ENCODE measurements at places on chromosomes 6 and 20.

DNA sequence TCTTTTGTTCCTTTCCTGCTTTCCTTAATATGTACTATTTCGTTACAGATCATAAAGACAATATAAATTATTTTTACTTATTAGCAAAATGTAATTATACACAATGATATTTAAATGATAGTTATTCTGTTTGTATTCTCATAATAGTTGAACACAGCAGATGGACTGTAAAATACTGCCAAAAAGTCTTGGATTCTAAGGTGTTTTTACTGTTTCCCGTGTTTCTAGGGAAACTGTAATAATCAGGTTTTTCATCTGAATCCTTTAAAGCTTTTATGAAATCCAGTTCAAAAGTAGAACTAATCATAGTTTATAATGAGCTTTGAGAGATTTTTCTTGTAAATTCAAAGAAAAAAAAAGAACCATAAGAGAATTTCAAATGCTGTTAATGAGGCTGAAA is 148.4 kb downstream of the GRIK2 start:
- no peak for DNase-seq

DNA sequence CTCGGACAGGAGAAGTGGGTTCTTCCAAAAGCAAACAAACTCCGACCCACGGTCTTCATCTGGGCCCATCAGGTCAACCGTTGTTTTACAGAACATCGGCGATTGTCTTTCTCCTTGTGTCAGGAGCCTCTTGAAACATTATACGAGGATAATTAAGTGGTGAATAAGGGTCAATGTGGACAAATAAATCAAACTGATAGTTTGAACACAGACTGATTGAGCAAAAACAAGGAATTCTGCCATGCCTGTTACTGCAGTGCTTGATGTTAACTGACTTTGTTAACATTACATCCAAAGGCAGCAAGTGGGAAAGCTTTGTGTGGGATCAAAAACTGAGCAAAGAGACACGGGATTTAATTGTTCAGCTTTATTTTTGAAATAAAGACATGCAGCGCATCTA is 101.1 kb upstream of the IFNGR1 start:
- DNase-seq, result no peak

DNA sequence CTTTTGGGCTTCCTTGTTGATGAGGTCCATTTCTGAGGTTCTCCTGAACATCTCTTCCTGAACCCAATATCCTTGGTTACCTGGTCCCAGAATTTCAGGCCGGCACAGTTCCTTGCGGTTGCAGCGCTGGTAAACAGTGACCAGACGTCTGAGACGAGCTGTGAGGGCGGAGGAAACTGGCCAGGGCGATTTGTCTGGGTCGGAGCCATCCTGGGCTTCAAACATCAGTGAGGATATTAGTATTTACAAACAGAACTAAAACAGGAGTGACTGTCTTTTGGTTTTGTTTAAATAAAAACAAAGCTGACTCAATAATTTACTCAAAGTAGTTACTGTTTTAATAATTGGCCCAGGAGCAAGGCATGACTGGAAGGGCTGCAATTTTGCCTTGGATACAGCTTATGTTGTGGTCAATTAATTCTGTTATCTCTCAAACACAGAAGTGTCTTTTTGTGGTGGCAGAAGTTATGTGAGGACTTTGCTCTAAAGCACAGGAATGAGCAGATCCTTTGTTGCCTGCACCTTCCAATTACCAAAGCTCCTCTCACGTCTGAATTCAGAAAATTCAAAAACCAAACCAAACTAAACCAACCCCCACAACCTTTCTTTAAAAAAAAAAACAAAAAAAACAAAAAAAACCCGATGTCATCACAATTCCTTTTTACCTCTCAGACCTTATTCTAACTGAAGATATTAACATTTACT is 58.7 kb upstream of the EMILIN3 start:
- no peak for DNase-seq

- DNase-seq, result no peak
Observed at GRCh38 chr6:121652726-121653623, 217.5 kb downstream of the GJA1 start.

GRCh38 chr6:13072686-13073347 is 255.5 kb downstream of the TBC1D7 start:
- no peak for DNase-seq

- no peak for DNase-seq
Observed at GRCh38 chr6:94341173-94341572, 921.8 kb upstream of the EPHA7 start.

DNA sequence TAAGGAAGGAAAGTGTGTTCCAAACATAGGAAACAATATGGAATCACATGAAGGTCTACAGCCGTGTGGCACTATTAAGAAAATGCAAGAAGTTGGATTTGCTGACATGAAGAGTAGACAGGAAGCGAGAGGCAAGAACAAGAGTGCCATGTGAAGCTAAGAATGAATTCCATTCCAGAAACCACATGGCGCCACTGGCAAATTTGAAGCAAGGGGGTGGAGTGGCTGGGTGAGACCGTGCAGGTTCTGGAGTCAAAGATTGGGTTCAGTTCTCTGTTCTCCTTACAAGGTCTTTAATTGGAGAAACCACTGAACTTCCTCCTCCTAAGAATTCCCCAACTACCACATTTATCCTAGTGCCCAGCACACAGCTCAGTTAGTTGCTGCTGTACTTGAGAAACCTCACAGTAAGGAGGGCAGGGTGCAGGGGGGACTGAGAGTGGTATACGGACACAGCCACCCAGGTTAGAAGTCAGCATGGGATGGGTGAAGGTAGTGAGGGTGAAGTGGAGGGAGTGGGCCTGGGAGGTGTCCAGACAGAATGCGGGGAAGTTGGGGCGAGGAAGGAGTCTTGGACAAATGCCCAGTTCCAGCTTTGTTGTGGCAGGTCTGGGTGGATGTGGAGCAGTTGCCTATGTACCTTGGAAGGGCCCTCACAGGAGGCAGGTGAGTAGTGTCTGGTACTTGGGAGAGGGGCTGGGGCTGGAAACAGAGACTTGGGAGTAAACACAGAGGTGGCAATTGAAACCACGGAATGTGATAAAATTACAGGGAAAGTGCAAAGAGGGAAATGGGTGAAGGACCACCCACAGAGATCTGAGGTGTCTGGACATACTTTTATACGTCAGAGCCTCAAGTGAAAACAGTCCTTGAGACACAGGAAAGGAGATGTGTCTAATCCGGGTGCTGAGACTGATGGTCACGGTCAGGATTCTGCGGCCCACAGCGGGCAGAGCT is 14.3 kb downstream of the LYRM4 start:
- DNase-seq, result no peak

- DNase-seq, result no peak
Observed at GRCh38 chr20:1804554-1804956, 90.7 kb upstream of the SIRPA start.

- DNase-seq, result no peak
Observed at GRCh38 chr6:149086363-149086762, 231.1 kb upstream of the TAB2 start.

Data from NCI-H526 (cell line).